ENCODE measurements at places on chromosomes 12 and 14. TPM values are rescaled to one million over a fixed set of nuclear protein-coding genes. Genes with fewer than 3 reads are reported as not detected.

RTN1 gene
- total RNA-seq: 5.2 TPM

PTPN6 gene
- total RNA-seq: 40.4 TPM

DTX1 gene
- total RNA-seq: 1.1 TPM

E2F7 gene
- total RNA-seq: 1.7 TPM

IRAK3 gene
- total RNA-seq: 23.1 TPM

TESPA1 gene
- total RNA-seq: 1.3 TPM

SLC17A8 gene
- total RNA-seq: 0.34 TPM

PTCSC3 gene
- total RNA-seq: not detected

GPD1 gene
- total RNA-seq: 1.7 TPM

NRIP2 gene
- total RNA-seq: 3.6 TPM

KLHDC1 gene
- 9.8 TPM for total RNA-seq

IKZF4 gene
- 14.6 TPM for total RNA-seq

SIX4 gene
- total RNA-seq: 7.3 TPM

DNA sequence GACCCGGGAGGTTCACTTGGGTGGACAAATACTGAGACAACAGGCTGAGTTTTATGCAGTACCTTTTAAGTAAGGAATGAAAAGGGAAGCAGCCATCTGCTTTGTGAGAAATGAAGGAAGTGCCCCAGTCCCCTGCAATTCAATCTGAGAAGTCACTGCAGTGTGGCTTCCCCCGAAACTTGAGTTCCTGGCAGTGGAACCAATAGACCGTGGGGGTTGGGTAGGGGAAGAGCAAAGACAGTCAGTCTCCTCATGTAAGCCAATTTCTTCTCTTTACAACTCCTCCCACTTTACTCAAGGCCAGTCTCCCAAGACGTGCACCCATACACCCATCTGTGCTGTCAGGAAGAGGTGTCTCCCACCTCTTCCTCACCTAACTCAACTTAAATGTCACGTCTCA is 206.5 kb downstream of the BCAT1 start:
- DNase-seq: no peak

GRCh38 chr14:44372807-44373489 is 134.1 kb downstream of the FSCB start:
- DNase-seq: no peak

- DNase-seq: no peak
Measured at GRCh38 chr14:34036319-34036766, 85.5 kb upstream of the EGLN3 start.

GRCh38 chr12:6322969-6323339 is 12.5 kb downstream of the PLEKHG6 start:
- DNase-seq: no peak

- no peak for DNase-seq
Measured at GRCh38 chr14:99143793-99144192, 128.2 kb downstream of the BCL11B start.

- DNase-seq: no peak
Measured at GRCh38 chr12:115680967-115681366, 596.5 kb downstream of the MED13L start.

GRCh38 chr12:111033281-111034082 is 113.1 kb upstream of the MYL2 start:
- DNase-seq: no peak

DNA sequence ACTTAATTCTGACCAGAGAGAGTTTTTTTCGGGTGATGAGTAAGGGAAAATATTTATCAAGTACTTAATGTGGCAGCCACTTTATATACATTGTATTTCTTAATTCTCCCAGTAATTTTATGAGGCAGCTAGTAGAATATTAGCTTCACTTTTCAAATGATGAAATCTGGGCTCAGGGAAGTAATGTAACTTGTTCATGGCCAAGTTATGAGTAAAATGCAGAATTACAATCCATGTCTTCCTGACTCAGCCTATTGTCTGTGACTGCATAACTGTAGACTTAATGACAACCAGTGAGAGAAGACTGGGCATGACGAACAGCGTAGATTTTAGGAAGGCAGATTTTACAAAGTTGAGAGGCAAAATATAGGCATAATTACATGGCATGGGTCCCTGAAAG is 106.7 kb upstream of the MIS18BP1 start:
- DNase-seq: no peak

- DNase-seq: no peak
Measured at GRCh38 chr14:97490521-97491070, 693.4 kb downstream of the VRK1 start.

GRCh38 chr14:34147461-34147860 is 196.6 kb upstream of the EGLN3 start:
- DNase-seq: no peak

DNA sequence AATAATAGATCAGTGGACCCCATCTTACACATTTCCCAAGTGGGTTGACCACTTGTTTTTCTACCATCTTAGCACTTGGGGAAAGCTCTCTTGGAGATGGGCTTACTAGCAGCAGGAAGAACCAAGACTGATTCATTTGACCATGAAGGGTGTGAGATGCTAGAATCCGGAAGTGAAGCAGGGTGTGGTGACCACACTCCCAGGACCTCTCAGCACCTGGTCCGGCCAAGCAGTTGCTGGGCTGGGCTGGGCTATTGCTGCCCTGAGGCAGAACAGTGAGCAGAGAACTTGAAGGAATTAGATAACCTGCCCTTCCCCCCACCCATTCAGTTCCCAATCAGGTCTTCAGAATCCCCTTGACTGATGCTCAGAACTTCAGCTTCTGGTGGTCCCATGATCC is 24.4 kb downstream of the ADCY6 start:
- DNase-seq: no peak

- no peak for DNase-seq
Measured at GRCh38 chr14:20794644-20795369, 7.8 kb downstream of the RNASE1 start.

DNA sequence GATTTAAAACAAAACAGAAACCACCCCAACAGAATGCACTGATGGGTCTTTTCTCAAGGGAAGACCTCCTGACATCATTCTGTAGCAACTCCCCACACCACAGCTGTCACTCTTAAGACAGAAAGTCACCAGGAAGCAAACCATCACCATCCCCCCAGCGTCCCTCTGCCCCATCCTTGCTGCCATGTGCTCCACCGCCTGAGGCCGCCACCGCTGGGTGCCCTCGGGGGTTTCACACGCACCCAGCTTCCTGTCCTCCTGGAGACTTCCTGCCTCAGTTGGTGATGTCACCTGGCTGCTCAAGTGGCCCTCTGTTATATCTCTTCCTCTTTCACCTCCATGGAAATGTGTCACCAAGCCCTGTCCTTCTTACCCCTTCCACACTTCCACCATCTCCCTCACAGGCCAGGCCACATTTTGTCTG is 71.4 kb upstream of the GPR68 start:
- DNase-seq: no peak

DNA sequence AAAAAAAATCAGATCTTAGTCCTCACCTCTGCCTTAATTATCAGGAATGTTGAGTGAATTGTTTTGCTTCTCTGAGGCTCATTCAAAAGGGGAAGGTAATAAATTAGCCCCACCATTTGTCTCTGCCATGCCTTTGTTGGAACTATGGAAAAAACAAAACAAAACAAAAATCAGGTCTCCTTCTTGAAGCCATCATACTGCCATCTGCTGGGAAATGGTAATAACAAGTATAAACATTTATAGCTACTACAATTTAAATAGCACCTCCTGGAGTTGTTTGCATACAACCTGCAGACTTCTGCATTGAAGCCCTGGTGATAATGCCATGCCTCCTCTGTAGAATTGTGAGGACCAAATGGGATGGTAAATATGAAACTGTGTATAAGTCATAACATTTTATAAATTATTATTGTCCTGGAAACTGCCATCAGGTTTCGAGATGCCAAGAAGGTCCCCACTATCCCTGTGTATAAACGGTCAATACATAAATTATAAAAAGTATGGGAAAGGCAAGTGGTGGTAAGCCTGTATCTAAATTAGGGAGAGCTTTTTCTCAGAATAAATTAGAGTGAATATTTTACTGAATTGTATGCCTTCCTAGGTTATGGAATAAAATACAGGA is 87.2 kb upstream of the FGD4 start:
- DNase-seq: no peak

GRCh38 chr12:114245555-114245954 is 160.4 kb downstream of the TBX5 start:
- no peak for DNase-seq

GRCh38 chr12:94149781-94150239 is 1.4 kb downstream of the PLXNC1 start:
- DNase-seq: no peak

GRCh38 chr12:107560899-107561285 is 124.7 kb upstream of the PWP1 start:
- DNase-seq: no peak

DNA sequence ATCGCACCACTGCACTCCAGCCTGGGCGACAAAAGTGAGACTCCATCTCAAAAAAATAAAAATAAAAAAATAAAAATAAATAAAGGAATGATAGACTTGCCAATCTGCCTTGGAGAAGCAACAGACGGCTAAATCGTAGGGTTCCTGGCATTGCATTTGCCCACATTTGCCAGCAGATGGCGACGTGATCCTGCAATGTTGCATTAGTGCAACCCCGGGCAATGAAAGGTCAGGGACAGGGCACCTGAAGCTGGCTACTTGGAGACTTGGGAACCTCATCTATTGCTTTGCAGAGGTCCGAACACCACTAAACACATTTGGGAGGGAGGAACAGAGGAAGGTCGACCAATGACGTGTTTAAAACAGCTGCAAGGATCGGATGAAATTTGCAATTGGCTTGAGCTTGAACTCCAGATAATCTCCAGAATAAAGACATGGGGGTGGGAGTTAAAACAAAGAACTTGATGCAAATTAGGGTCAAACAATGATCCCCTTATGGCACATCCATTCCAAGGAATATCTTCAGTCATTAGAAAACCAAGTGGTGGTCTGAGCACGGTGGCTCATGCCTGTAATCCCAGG is 34.6 kb downstream of the SPRING1 start:
- DNase-seq: peak; percentile 64

GRCh38 chr12:124664395-124665111 is 97.1 kb upstream of the NCOR2 start:
- DNase-seq: no peak

GRCh38 chr12:112815589-112816321 is 24.2 kb downstream of the RPH3A start:
- no peak for DNase-seq

GRCh38 chr14:63752449-63753169 is 24.7 kb upstream of the SGPP1 start:
- DNase-seq: peak; percentile 55

- DNase-seq: no peak
Measured at GRCh38 chr14:20755037-20755436, 9.3 kb downstream of the EDDM3A start.

GRCh38 chr12:130463275-130463658 is 125.6 kb downstream of the PIWIL1 start:
- DNase-seq: no peak
